ENCODE measurements at places on chromosomes 16 and 17. TPM values are rescaled to one million over a fixed set of nuclear protein-coding genes. Genes with fewer than 3 reads are reported as not detected.

AATK gene
- not detected for total RNA-seq

ZKSCAN2 gene
- 4.3 TPM for total RNA-seq

PCGF2 gene
- 3.6 TPM for total RNA-seq

PRR11 gene
- 40.6 TPM for total RNA-seq

AXIN2 gene
- 4.8 TPM for total RNA-seq

IRX5 gene
- total RNA-seq, result 6.7 TPM

RAMP2 gene
- not detected for total RNA-seq

GRB7 gene
- not detected for total RNA-seq

ATP2C2 gene
- not detected for total RNA-seq

DNA sequence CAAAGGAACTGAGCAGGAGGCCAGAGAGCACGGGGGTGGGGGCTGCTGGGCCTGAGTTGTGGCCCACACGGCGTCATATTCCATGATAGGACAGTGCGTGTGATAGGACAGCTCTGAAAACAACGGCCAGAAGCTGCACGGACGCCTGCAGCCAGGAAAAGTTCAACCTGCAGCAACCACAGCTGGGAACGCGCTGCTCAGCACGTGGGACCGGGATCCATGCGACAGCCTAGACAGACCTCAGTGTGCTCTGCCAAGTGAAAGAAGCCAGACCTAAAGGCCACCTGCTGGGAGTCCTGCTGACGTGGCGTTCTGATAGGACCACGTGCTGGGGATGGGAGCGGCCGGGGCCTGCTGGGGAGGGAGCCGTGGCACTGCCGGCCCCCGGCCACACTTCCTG lies 21.6 kb downstream of the CTU2 start:
- DNase-seq, result no peak

GRCh38 chr17:44595216-44595775 lies 38.0 kb downstream of the FZD2 start:
- no peak for DNase-seq

DNA sequence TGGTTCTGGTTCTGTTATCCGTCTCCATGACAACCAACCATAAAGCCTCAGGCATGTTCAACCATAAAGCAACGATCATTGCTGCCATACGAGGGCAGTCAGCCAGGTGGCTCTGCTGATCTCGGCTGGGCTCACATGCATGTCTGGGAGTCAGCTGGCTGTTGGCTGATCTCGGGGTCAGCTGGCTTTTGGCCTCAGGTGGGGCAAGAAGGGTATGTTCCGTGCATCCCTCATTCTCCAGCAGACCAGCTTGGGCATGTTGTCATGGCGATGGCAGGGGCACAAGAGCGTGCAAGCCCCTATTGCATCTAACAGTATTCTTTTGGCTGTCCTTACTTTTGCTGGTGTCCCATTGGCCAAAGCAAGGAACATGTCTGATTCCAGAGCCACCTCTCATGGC lies 86.2 kb downstream of the ABCC6 start:
- no peak for DNase-seq

GRCh38 chr17:73142872-73143381 lies 21.9 kb upstream of the SSTR2 start:
- no peak for DNase-seq

DNA sequence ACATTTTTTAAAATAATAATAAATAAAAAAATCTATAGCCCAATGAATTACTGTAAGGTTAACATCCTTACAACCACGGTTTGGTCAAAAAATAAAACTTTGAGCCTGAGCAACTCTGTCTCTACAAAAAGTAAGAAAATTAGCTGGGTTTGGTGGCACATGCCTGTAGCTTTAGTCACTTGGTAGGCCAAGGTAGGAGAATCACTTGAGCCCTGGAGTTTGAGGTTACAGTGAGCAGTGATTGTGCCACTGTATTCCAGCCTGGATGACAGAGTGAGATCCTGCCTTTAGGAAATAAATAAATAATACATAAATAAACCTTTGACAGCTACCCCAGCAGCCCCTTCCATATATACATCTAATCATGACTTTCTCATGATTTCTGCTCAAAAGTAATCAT lies 26.9 kb upstream of the PHAF1 start:
- no peak for DNase-seq

GRCh38 chr16:87929986-87930385 lies 6.3 kb downstream of the CA5A start:
- DNase-seq, result no peak

GRCh38 chr17:61208301-61209105 lies 191.1 kb upstream of the TBX2 start:
- peak; percentile 34 for DNase-seq

DNA sequence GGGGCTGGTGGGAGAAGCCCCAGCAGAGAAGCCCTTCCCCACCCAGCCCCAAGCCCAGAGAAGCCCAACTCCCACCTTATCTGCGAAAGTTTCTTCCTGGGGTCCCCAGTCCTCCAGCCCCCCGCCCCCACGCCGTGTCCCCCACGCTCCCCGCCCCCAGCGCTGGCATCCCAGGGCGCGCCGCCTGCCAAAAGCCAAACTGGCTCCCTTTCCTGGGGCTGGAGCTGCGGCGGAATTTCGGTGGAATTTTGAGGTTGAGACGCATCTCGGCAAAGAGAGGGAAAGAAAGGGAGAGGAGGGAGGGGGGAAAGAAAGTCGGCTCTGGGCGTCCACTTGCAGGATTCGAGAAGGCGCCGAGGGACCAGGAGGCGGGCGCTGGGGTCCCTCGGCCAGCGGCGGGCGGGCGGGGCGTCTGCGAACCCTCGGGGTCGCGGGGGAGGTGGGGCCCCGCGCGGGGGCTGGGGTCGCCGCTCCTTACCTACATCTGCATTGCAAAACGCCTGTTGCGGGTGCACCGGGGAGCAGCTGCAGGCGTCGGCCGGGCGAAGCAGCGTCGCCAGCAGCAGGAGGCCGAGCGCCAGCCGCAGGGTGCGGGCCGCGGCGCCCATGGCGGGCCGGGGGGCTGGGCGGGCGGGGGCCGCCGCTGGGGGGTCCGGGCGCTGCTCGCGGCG lies 571 bp downstream of the TIMP2 start:
- peak; percentile 28 for DNase-seq

GRCh38 chr16:54455030-54455725 lies 168.6 kb upstream of the IRX3 start:
- DNase-seq, result no peak

- DNase-seq, result peak; percentile 63
Measured at GRCh38 chr17:65389949-65390348, 171.5 kb downstream of the AXIN2 start.

- DNase-seq, result no peak
Measured at GRCh38 chr17:20141198-20141972, 132.2 kb downstream of the SPECC1 start.

DNA sequence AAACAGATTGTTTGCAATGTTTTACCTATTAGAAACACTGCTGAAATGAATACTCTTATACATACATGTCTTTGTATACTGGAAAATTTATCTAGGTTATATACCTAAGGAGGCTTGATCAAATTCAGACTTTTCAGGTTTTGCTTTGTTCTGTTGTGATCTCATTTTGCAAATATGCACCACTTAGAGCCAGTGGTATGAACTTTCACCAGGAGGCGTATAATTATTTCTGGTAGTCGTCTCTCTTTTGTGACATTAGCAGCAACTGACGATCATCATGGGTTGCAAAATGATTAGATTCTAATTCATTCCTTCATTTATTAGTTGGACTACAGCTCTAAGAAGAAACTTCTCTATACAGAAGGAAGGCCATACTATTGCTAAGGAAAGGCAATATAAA lies 26.9 kb downstream of the AP1G1 start:
- DNase-seq, result no peak

DNA sequence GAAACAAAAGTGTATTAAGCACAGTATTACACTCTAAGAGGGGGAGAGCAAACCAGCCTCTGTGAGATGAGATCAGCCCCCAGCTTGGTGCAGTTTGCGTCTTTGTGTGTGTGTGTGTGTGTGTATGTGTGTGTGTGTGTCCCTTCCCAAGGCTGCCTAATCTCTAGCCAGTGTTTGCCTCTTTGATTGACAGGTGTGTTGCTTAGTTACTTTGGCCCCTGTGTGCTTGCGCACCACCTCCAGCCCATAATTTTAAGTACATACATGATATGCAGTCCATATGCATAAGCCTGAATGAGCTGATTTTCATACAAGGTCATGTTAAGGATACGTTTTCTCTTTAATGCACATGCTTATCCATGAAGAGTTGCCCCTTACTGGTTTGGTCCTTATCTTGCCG lies 2.1 kb upstream of the KRTAP3-2 start:
- DNase-seq, result no peak

GRCh38 chr17:76989519-76989918 lies 121.3 kb downstream of the MGAT5B start:
- no peak for DNase-seq

DNA sequence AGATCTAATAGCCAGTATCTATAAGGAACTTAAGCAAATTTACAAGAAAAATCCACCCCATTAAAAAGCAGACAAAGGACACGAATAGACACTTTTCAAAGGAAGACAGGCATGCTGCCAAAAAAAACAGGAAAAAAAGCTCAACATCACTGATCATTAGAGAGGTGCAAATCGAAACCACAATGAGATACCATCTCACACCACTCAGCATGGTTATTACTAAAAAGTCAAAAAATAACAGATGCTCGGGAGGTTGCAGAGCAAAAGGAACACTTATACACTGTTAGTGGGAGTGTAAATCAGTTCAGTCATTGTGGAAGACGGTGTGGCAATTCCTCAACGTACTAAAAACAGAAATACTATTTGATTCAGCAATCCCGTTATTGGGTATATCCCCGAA lies 9.6 kb downstream of the STX8 start:
- no peak for DNase-seq

GRCh38 chr16:80417706-80418271 lies 123.0 kb upstream of the DYNLRB2 start:
- DNase-seq, result no peak

GRCh38 chr17:48451489-48451888 lies 21.5 kb upstream of the SKAP1 start:
- DNase-seq, result no peak

DNA sequence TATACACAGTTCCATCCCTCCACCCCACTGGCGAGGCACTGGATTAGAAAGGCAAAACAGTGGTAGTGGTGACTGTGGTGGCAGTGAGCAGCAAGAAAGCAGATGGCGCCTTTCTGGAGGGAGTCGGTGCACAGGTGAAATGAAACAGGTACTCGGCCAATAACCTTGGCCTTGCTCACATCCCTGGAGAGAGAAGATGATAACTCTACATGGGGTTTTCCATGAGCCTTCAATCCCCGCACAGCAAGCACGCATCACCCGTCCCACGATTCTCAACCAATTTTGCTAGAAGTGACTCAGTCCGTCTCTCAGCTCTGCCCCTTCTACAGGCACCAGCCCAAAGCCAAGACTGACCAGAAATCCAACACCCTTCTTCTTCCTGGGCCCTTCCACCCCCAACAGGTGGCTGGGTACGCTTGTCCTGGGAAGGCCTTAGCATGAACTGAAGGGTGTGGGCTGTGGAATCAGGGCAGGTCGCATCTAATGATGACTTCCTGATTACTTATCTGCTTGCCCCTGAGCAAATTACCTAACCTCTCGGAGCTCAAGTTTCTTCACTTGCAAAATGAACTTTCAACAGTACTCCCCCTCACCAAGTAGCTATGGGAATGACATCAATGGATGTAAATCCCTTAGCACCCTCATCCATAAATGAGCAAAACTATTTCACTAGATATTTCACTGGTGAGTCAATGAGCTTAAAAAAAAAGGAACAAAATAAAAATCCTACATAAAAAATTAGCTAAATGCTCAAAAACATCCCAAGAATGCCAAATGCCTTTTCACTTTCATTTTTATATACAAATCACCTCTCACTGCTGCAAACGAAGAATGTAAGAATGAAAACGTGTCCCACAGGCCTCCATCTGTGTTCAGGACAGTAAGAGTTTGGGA lies 18.0 kb downstream of the XPO6 start:
- peak; percentile 96 for DNase-seq

DNA sequence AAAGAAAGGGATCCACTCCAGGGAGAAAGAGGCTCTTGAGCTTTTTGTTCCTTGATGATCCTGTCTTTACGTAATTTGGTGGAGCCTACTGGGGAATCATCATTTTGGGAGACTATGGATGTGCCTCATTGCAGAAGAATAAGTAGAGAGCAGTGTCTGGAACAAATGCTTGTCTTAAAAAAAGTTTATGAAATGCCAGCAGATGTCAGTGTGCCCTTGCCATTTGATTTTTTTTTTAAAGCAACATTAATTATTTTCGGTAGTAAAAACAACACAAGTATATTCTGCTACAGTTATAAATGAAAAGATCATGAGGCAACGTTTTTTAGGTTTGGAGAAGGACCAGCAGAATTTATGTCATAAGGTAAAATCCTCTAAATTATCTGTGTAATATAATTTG lies 934.8 kb upstream of the EEF2KMT start:
- no peak for DNase-seq

GRCh38 chr16:8878523-8878911 lies 3.6 kb upstream of the LITAFD start:
- peak; percentile 89 for DNase-seq
